ENCODE measurements at places on chromosomes 12 and 14. TPM values are rescaled to one million over a fixed set of nuclear protein-coding genes. Genes with fewer than 3 reads are reported as not detected.

DNA sequence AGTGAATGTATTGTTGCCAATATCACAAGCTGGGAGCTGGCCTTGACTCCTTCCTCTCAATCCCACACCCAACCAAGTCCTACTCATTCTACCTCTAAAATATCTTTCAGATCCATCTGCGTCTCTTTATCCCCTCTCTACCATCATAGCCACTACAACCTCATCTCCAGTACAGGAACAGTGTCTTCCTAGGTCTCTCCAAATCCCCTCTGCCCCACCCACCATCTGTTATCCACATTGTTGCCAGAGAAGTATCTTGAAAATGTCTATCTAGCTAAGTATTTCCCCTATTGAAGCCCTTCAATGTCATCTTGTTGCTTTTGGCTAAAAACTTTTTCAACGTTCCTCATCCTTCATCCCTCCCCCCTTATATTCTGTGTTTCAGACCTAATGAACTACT is 244.7 kb downstream of the C12orf75 start:
- H3K36me3 ChIP-seq, result no peaks in the 10 kb centered on the region
- no peak for DNase-seq
- H3K27ac ChIP-seq, result no peak overlapping the region
- H3K27me3 ChIP-seq, result no peaks in the 10 kb centered on the region
- H3K4me1 ChIP-seq, result no peaks in the 10 kb centered on the region

- no peak for DNase-seq
- H3K4me3 ChIP-seq, result no peak overlapping the region
- no peaks in the 10 kb centered on the region for H3K27me3 ChIP-seq
- no peak overlapping the region for H3K27ac ChIP-seq
- no peaks in the 10 kb centered on the region for H3K36me3 ChIP-seq
- no peaks in the 10 kb centered on the region for H3K4me1 ChIP-seq
Measured at GRCh38 chr12:115210533-115211252, 526.7 kb upstream of the TBX3 start.

MYF5 gene
- not detected for total RNA-seq

LPCAT3 gene
- total RNA-seq, result 271 TPM

MMP17 gene
- 2.6 TPM for total RNA-seq
